ENCODE measurements at places on chromosomes 5 and 9.

DNA sequence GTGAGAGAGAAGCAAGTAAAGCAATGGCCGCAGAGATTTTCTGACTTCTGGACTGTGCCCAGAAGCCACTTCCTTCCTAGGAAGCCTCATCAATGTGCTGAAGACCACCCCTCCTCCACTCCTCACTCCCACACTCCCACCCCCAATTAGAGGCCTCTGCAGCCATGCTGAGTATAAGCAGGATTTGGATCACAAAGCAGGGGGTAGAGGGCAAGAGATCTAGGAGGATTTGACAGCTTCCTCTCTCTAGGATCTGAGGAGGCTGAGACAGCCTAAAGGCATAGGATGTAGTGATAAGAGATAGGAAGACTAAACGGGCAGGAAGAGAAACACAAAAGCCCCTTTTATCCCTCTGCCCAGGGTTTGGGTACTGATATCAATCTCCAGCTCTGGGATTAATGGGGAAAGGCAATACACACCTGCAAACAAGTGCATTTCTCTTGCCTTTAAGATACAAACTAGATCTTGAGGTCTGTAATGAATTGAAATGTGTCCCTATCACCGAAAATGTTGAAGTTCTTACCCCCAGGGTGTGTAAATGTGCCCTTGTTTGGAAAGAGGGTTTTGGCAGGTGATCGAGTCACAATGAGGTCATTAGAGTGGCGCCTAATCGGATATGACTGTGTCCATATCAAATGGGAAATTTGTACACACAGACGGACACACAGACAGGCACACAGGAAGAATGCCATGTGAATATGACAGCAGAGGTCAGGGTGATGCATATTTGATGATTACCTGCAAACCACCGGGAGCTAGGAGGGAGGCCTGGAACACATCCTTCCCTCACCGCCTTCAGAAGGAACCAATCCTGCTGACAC, 28.5 kb downstream of the KCNV2 start:
- DNase-seq, result peak; percentile 41

GRCh38 chr9:84975926-84976325, 306.4 kb downstream of the NTRK2 start:
- DNase-seq, result no peak

DNA sequence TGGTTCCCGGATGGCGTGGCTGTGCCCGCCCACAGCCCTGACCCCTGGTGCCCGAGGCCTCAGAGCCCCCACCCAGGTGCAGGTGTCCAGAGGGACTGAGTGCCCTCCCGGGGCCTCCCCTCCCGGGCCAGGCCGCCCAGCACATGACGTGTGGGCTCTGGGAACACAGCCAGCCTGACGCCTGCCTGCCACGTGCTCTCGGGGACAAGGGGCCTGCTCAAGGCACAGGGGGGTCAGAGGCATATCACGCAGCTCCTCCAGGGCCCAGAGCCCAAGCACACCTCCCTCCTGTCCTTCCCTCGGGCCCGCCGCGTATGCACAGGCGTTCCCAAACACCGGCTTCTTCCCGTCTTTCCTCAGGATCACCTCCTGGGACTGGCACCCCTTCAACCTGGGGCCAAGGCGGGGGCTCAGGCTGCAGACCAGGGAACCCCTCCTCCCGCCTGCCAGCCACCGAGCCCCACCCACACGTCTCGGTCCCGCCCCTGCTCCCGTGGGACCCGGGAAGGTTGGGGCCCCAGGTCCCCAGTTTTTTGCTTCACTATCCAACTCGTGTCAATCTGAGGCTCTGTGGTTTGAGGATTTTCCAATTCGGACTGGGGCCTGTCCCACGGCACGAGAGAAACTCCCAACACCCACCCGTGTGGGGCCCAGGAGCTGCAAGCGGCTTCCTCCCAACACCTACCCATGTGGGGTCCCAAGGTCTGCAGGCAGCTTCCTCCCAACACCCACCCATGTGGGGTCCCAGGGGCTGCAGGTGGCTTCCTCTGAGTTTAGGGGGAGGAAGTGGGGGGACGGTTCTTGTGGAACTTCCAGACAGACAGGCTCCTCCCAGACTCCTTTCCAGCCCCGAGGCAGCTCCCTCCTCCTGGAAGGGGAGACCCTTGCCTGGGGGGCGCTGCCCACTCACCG, 1.5 kb downstream of the LCN10 start:
- DNase-seq, result no peak

DNA sequence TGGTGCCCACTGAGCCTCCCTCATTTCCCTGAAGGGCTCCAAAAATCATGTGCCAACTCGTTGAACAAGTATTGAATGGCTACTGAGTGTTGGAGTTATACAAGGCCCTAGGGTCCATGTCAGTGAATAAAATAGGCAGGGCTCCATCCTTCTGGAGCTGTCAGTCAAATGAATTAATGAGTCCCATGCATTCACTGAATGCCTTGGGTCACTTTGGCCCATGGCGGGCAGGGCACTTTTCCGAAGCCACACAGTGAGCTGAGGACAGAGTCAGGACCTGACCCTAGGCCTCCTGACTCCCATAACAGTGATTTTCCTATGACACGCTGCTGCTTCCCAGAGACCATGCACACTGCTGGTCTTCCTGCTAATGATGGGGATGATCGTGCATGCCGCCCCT, 27.3 kb upstream of the SLC36A1 start:
- DNase-seq, result no peak

DNA sequence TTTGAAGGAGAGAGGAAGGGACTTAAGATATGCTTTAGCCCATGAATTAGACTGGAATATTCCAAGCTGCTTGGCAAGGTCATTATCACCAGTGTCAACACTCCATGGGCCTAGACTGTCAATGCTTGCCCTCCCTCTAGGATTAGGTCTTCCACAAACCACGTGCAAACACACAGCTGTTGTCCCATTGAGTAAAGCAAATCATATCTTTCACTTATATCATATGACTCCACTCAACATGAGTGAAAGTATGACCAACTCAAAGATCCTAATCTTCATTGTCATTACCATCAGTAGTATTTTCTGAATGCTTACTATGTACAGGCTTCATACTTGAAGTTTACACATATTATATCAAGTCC, 57.0 kb upstream of the GRAMD2B start:
- no peak for DNase-seq

- no peak for DNase-seq
Observed at GRCh38 chr9:118395415-118395814, 691.2 kb downstream of the TLR4 start.

GRCh38 chr5:42691413-42691937, 65.1 kb upstream of the CCDC152 start:
- no peak for DNase-seq

DNA sequence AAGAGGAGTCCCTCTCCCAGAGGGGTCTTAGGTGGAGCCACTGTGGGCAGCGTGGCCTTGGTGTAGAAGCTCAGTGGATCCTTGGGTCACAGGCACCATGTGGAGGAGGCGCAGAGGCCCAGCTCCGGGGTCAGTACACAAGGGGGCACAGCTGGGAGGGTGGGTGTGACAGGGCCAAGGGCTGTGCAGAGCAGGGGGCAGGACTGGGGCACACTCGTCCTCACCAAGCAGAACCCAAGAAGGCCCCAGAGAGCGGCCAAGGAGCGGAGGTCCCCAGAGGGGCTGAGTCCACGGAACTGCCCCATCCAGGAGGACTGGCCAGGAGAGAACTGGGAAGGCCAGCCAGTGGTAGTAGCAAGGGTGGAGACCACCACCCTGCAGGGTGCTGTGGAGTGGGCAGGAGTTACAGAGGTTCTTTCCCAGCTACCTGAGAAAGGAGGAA, 2.5 kb upstream of the LPCAT1 start:
- no peak for DNase-seq

DNA sequence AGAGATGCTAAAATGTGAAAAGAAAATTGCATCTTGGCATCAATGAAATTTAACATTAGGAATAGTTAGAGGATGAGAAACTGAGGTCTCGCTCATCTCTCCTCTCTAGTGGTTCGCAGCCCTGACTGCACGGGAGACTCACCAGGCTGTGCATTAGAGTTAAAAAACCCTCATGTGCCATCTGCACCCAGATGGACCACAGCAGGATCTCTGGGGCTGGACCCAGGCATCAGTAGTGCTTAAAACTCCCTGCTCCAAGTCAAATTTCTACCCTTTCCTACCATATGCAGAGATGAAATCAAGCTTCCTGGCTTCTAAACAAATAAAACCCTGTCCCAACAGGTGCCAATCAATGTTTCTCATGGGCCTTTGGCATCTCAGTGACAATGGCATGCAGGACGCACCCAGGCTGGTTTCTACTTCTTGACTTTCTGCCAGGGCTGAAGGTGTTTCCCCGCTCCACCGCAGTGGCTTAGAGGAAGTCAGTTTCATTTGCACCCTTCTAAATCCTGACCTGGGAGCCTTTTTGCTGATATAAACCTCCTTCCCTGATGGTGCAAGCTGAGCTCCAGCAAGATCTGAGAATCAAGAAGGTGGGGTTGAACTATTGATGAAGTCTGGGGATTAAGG, 132.6 kb downstream of the NSG2 start:
- no peak for DNase-seq

DNA sequence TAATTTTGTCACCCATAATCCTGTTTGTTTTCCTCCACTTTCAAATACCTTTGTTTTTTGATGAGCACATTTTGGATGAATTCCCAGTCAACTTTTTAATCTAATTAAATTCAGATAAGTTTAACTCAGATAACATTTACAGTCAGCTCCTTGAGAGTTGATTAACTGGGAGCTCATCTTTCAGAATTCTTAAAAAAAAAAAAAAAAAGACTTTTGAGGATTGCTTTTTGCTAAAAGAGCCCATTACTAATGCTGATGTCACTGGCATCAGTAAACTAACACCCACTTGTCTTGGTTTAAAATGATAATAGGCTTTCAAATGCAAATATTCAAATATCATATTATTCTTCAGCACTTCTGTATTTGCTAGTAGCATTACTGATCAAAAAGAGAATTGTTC, 47.1 kb upstream of the NFIB start:
- no peak for DNase-seq

GRCh38 chr9:698276-698675, 143.2 kb upstream of the DMRT1 start:
- no peak for DNase-seq

GRCh38 chr5:131081374-131081773, 83.7 kb downstream of the HINT1 start:
- DNase-seq, result no peak

GRCh38 chr9:136409557-136410455, 608 bp downstream of the ENTR1 start:
- peak; percentile 36 for DNase-seq

- no peak for DNase-seq
Observed at GRCh38 chr9:90070931-90071660, 466.3 kb downstream of the GADD45G start.

DNA sequence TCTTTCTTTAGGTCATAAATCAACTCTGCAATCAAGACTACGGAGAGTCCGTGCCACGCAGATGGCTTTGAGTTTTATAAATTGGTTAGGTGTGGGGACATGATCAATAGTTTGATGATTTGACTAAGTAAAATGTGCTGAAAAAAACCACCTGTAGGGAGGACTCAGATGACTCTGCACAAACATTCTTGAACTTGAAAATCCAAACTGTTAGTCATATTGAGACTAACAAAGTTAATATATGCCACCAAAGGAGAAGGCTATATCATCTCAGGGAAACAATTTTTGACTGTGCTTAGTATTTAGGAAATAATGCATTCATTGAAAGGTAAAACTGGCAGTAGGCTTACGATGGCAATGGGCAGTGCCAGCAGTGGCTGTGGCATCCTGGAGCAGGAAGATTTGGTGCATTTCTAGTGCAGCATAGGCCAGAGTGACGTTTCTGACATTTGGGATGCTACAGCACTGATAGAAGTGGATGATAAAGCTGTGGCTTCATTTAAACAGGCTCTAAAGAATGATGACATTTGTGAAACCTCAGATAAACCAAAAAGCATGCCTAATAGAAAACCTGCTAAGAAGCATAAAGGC, 291.1 kb downstream of the MLLT3 start:
- DNase-seq, result no peak

DNA sequence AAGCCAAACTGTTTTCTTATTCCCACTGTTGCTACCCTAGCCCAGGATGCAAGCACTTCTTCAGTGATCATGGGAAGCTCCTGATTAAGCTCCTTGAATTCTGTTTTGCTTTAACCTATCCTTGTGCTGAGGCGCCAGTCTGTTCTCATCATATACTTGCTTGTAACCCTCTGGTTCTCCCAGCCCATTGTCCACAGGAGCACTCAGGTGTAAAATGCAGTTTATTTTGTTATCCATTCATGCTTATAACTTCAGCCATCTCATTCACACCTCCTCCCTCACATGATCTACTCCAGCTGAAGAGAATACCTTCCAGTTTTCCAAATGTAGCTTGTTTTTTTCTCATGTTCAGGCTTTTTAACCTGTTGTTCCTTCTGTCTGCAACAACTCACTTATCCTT, 402.1 kb upstream of the BRINP1 start:
- no peak for DNase-seq
